ENCODE measurements at places on chromosomes 13 and 19.

DNA sequence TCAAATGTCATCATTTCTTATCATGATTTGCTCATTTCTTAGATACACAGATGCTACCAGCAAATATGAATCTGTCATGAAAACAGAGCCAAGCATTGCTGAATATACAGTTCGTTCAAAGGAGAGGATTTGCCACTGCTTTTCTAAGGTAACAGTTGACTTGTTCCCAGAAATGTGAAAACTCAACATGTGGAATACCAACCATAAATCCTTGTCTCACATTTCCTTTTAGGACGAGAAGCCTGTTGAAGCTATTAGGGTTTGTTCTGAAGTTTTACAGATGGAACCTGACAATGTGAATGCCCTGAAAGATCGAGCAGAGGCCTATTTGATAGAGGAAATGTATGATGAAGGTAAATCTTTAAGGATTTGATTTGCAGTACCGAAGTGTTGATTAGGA is 86.7 kb downstream of the DNAJC3 start:
- DNase-seq = no peak

- no peak for DNase-seq
Measured at GRCh38 chr19:35264268-35265125, 4.3 kb upstream of the USF2 start.

GRCh38 chr13:44125943-44126469 is 246.3 kb downstream of the LACC1 start:
- DNase-seq = no peak

- DNase-seq = no peak
Measured at GRCh38 chr19:22628401-22628800, 5.7 kb upstream of the ZNF492 start.

DNA sequence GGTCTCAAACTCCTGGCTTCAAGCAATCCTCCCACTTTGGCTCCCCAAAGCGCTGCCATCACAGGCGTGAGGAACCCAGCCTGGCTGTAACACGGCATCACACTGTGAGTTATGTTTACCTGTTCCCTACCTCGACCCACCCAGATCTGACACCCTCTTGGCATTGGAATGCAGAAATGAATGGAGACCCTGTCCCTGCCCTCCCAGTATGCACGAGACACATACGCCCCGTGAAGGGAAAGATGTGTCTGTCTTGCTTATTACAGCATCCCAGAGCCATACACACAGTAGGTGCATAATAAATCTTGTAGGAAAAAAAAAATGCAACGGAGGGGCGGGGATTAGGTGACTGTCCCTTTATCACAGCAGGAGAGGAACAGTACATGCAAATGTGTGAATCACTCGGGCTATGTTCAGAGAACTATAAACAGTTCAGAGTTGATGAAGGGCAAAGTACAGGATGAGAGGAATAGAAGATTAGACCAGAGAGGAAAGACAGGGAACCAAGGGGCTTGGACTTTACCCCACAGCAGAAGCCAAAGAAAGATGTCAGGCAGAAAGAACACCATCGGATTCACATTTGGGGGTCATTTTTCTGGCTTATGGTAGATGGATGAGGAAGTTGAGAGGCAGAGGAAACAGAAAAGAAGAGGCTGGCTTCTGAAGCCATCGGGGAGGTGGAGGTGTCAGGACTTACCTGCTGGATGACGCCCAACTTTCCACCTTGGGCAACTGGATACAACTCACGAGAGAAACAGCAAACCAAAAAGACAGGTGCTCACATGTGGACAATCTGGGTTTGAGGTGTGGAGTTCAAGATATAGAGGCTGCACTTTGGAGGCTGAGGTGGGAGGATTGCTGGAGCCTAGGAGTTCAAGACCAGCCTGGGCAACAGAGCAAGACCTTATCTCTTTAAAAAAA is 94.3 kb downstream of the INSR start:
- DNase-seq = no peak

- DNase-seq = no peak
Measured at GRCh38 chr13:73341748-73342147, 282.9 kb downstream of the KLF5 start.

DNA sequence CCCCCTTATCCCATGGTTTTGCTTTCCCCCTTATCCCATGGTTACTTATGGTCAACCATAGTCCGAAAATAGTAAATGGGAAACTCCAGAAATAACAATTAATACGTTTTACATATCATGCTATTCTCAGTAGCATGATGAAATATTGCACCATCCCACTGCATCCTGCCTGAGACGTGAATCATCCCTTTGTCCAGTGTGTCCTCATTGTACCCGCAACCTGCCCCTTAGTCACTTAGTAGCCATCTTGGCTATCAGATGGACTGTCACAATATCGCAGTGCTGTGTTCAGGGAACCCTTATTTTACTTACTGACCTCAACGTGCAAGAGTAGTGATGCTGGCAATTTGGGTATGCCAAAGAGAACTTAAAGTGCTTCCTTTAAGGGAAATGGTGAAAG is 10.5 kb upstream of the NBEA start:
- no peak for DNase-seq

DNA sequence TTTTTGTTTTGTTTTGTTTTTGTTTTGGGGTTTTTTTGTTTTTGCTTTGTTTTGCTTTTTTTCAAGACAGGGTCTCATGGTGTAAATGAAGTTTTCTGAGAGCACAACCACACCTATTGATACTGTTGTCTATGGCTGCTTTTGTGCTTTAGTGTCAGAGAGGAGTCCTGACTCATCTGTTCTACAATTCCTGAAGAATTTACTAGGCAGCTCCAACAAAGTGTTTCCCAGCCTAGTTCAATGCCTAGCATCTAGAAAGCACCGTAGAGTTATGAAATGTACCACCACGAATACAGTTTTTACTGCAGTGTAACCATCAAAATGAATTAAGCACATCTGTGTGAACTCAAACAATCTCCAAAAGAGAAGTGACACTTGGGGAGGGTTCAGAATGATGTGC is 21.2 kb downstream of the SAFB start:
- DNase-seq = no peak

DNA sequence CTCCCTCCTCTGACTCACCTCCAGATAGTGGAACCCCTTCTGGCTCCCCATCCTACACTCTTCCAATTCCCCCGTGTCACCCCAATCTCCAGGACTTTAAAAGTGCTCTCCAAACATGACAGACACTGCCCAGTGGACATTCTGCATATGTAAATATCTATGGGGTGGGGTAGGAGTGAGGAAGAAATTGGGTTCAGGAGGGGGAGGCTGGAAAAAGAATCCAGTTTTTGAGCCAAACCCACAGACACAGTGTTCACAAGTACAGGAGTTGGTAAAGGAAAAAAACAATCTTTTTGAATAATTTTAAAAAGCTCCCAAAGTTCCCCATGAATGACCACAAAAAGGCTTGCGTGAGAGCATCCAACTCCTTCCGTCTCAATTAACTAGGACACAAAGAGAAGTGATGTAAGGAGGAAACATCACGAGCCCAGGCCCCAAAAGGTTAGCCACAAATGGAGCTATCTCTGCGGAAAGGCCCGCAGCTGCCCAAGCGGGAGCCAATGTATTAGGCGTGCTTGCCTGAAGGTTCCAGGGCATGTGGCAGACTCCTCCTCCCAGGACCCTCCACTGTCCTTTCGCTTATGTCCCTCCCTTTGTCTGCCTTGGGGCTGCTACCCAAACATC is 18.0 kb downstream of the ZC3H4 start:
- no peak for DNase-seq

GRCh38 chr13:33934343-33934742 is 116.4 kb downstream of the RFC3 start:
- DNase-seq = no peak

GRCh38 chr13:43963726-43964125 is 84.0 kb downstream of the LACC1 start:
- DNase-seq = no peak

DNA sequence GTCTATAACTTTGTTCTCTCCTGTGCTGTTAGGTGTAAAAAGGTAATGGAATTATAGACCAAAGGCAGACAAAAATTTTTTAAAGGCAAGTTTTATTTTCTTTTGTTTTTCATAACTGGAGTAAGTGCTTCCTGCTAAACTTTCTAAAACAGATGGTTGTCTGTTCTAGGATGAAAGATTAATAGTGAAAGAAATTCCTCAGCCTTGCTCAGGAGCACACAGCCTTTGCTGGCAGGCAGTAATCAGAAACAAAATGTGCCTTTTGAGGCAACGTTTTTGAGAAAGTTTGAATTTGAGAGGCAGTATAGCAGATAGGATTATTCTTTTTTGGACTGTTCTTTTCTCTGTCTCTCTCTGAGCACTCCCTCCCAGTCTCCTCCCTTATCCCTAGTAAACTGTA is 2749.5 kb downstream of the PCDH9 start:
- no peak for DNase-seq

DNA sequence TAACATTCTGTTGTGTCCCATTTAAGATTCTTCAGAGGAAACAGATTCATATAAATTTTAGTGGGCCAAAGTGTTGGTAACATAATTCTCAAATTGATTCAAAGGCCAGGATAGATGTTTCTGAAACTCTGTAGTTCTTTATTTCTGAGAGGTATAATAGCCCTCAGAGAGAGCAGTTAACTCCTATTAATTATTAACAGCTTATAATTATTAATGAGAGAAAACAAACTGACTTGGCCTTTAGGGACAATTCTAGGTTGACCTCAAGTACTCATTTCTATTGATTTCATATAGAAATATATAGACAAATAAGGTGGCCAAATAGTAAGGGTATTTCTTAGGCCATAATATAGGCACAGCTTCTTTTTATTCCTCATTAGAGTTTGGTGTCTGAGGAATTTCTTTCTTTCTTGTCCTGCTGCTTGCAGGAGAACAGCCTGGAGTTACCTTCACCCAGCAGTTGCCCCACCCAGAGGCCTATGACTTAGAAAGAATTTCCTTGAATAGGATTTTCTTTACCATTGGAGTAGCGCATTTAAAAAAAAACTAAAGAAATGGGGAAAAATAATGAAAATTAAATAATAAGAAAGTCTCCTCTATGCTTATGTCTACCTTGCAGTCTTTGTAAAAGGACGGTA is 1430.1 kb upstream of the SPRY2 start:
- no peak for DNase-seq

DNA sequence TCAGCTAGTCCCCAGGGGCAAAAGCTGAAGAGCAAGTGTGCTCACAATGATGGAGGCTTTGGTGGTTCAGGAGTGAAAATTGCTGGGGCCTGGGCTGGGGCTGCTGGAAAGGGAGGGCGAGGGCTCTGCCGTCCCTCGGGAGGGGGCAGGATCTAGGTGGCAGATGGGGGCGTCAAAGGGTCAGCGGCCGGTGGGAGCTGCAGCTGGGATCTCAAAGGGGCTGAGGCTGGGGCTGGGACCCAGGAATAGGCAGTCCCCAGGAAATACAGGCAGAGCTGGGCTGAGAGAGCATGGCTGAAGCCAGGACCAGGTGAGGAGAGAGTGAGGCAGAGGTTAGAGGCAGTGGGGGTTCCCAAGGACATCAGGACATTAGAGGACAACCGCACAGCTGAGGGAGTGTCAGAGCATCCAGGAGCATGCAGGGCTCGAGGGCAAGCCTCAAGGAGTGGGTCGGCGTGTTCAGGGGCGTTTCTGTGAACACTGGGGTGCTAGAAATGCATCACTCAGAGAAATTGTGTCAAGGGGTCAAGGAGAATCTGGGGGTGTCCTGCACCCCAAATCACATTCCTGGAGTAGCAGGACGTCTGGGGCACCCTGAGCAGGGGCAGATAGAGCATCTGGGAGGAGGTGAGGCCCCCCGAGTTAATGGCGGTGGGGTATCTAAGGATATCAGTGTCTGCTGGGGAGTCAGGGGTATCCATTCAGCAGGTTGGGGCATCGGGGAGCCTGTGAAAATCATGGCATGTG is 1.2 kb upstream of the SYNE4 start:
- no peak for DNase-seq

DNA sequence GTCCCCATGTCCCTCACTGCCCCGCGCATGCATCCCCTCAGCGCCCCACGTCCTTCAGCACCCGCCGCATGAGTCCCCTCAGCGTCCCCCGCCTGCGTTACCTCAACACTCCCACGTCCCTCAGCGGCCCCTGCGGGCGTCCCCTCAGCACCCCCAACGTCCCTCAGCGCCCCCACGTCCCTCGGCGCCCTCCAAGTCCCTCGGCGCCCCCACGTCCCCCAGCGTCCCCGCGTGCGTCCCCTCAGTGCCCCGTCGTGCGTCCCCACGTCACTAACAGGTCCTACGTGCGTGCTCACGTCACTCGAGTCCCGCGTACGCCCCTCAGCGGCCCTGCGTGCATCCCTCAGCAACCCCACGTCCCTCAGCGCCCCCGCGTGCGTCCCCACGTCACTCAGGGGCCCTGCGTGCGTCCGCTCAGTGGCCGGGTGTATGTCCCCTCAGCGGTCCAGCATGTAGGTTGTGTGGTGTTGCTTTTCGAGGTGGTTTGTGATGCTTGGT is 19.5 kb upstream of the GAS6 start:
- no peak for DNase-seq

GRCh38 chr19:55673889-55674288 is 1.1 kb upstream of the EPN1 start:
- DNase-seq = no peak

DNA sequence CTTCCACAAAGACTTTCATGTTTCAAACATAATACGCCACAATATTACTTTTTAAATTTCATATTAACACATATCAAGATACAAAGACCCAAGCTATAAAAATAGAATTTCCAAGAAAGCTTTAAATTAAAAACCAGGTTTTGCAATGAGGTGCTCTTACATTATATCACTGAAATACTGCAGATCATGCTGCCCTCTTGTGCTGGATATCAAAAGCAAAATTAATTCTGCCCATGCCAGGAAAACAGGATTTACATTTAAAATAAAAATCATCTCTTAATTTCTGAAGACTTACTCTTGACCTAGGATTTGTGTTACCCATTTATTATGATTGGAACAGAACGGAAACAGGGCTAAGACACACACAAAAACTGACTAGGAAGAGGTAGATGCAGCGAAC is 145.0 kb downstream of the ABCC4 start:
- no peak for DNase-seq

DNA sequence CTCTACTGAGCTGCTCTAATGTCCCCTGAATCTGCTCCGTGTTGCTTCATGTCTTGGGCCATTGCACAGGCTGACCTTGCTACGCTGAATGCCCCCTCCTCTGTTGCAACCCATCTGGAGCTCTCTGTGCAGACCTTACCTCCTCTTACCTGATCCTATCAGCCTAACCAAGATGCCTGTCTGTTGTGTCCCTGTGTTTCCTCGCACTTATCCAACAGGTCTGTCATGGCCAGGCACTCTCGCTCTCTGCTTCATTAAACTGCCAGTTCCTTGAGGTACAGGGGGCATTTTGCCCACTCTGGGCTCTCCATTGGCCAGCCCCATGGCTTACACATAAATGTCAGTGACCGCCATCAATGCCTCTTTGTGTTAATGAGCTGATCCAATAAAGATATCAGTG is 277.7 kb upstream of the TSHZ3 start:
- no peak for DNase-seq

DNA sequence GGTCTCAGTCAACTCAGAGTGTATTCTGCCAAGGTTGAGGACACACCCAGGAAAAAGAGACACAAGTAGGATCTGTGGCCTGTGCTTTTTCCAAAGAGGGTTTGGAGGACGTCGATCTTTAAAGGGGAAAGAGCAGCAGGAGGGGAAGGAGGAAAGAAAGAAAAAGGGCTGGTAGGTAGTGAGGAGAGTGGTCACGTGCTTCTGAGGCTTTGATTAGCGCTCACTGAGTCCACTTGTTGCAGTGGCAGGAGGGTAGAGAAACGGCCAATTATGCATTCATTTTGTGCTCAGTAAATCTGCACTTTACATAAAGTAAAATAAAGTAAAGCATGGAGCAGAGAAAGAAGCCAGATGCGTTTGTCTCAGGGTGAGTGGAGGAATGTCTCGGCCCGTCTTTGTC is 126.0 kb upstream of the VSTM2B start:
- DNase-seq = no peak

All from stimulated activated CD4-positive, alpha-beta T cell treated with anti-CD3 and anti-CD28 coated beads, Interleukin-4, amount 100 ng/mL, for 24 hours (primary cell).